ENCODE measurements at places on chromosomes 1 and 21.

GRCh38 chr1:226804907-226805759, 65.3 kb upstream of the PSEN2 start:
- no peak for DNase-seq

GRCh38 chr21:38806153-38806941, 618 bp downstream of the ETS2 start:
- DNase-seq, result peak; percentile 21

- DNase-seq, result no peak
Observed at GRCh38 chr1:207389728-207390464, 64.2 kb upstream of the CR2 start.

DNA sequence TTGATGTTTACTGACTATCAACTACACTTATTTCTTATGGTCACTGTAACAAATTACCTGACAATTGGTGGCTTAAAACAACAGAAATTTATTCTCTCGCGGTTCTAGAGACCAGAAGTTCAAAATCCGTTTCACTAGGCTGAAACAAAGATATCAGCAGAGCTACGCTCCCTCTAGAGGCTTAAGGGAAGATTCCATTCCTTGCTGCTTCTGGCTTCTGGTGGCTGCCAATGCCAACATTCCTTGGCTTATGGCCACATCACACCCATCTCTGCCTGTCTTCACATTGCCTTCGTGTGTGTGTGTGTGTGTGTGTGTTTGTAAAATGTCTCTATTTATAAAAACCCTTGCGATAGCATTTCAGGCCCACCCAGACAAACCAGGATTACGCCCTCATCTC, 66.4 kb downstream of the LMX1A start:
- no peak for DNase-seq

GRCh38 chr21:33254766-33255165, 11.4 kb upstream of the IL10RB start:
- DNase-seq, result no peak

DNA sequence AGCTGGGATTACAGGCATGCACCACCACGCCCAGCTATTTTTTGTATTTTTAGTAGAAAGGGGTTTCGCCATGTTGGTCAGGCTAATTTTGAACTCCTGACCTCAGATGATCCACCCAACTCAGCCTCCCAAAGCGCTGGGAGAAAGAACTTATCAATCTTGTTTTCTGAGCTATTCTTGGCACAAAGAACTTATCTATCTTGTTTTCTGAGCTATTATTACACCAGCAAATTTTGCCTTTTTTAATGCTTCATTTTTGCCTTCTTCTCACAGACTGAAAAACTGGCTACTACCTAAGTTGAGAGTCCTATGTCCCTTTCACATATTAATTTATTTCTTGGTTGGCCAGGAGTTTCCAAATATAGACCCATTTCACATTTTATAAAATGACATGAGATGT, 9.3 kb downstream of the SLC16A1 start:
- DNase-seq, result no peak

GRCh38 chr1:53264048-53264447, 25.7 kb upstream of the MAGOH start:
- no peak for DNase-seq

GRCh38 chr1:115090186-115090490, 835 bp upstream of the TSPAN2 start:
- DNase-seq, result no peak

GRCh38 chr1:1322418-1322817, 2.0 kb downstream of the INTS11 start:
- no peak for DNase-seq
